AG04450 (cell line): ENCODE measurements at places on chromosomes 2 and 18.
A peak's percentile ranks its signal among the peaks of the same experiment; 100 is the strongest.

DNA sequence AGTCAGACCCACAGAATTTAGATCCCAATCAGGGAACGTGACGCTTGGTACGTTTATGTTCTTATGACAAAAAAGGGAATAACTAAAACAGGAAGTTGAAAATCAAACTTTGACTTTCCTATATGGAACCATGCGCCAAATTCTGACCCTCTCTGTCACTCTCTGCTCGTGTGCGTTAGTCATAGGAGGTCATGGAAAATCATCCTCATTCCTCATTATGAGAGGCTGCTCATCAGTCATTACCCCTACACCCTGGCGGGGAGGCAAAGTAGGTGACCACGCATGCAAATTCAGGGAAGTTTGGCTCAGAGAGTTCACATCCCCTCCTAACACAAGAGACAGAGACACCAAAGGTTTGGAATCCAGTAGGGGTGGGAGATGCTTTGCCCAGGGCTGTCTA is 15.5 kb downstream of the IL1F10 start:
- no peak for DNase-seq

DNA sequence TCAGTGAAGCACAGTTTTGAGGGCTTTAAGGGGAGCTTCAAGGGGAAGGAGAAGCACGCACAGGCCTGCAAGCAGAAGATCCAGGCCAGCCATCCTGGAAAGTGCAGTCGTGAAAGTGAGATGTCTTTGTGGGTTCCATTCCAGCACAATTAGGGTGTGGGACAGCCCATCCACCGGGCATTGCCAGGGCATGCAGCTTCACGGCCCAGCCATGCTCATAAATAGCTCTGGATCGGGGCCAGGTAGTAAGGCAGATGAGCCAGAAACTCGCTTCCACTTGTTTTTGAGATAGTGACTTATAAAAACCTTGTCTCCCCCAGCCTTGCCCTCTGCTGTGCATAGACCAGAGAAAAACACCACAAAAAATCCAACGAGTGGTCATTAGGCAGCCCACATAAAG is 21.0 kb downstream of the KDSR start:
- DNase-seq, result no peak

DNA sequence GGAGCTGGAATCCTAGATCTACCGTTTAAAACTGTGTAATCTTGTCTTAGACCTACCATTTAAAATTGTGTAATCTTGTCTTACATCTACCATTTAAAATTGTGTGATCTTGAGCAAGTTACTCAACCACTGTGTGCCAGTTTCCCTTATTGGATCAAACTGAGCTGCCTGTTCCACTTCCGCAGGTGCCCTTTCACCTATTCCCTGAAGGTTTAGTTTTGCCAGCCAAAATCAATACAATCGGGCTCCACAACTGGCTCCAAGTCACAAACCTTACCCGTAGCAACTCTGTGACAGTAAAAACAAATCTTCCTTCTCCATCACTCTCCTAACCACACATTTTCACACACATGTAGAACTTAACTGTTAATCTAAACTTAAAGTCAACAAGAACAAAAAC is 20.1 kb downstream of the DOCK10 start:
- no peak for DNase-seq

DNA sequence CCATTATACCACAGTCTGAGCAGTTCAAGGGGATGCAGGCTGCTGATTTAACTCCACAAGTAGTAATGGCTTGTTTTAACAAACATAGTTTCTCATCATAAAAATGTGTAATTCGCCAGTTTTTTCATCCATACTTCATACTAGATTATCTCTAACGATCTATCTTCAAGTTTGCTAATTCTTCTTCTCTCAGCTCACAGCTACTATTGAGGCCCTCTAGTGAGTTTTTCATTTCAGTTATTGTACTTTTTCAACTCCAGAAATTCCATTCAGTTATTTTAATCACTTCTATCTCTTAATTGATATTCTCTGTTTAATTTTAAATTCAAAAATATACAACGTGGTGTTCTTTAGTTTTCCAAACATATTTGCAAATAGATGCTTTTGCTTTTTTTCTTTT is 20.1 kb upstream of the TMEM87B start:
- DNase-seq, result no peak

- DNase-seq, result no peak
Measured at GRCh38 chr18:33135951-33136660, 304.4 kb downstream of the CCDC178 start.

- DNase-seq, result no peak
Measured at GRCh38 chr18:63291278-63291677, 28.3 kb downstream of the BCL2 start.

DNA sequence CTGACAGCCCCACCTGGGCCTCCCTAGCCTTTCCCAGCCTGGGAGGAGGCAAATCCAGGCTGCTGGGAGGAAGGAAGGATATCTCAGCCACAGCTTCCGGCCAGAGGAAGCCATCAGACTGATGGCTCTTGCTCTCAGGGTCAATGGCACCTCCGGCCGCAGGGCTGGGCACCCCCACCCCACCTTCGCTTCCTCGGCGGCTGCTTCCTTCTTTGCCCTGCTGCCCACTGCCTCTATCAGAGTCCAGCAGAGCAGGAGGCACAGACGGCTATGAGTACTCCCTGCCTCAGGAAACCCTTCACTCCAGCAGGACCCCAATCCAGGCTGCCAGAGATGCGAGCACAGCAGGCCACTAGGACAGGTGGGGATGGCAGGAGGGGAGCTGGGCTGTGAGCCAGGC is 3.3 kb downstream of the SEMA4C start:
- DNase-seq, result no peak

GRCh38 chr18:59180150-59180845 is 39.7 kb upstream of the GRP start:
- peak; percentile 8 for DNase-seq

- no peak for DNase-seq
Measured at GRCh38 chr2:199882667-199883066, 28.4 kb upstream of the C2orf69 start.

GRCh38 chr2:146523196-146523595 is 1321.6 kb upstream of the ACVR2A start:
- DNase-seq, result no peak

- DNase-seq, result no peak
Measured at GRCh38 chr2:66456183-66457041, 21.5 kb downstream of the MEIS1 start.

- DNase-seq, result no peak
Measured at GRCh38 chr18:43001821-43002220, 113.7 kb downstream of the RIT2 start.

GRCh38 chr18:61546590-61546989 is 213.4 kb downstream of the CDH20 start:
- peak; percentile 46 for DNase-seq

DNA sequence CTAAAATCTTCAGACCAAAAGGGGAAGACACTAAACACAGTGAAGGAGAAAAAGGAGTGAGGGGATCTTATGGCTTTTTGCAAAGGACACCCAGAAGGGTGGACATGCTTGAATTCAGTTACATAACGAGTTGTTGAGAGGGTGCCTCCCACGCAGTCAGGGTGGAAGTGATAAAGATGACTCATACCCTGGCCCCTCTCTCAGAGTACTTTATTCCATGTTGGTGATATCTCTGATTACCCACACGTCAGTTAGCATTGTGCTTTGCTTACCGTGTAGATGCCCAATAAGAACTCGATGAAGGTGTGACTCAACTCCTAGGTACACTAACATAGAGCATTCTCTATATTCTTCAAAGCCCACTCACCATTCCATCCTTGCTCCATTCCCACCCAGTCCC is 44.4 kb downstream of the EN1 start:
- no peak for DNase-seq

DNA sequence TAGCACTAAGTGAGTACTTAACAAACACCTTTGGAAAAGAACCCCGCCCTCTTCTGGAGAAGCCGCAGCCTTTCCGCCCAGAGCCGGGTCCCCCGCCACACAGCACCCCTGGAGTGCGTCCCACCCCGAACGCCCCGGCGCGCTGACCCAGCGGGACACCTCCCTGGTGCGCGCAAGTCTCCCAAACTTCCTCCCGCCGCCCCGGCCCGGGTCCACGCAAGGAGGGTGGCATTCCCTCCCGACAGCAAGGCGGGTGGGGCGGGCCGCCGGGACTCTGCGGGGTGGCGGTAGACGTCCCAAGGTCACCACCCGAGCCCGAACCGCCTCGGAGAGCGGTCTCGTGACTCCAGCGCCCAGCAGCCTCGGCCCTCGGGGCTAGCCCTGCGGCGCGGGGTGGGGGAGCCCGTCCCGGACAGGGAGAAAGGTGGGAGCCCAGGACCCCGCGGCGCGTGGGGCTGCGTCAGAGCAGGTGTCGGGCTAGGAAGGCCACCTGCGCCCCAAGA is 598 bp downstream of the CCDC93 start:
- no peak for DNase-seq

DNA sequence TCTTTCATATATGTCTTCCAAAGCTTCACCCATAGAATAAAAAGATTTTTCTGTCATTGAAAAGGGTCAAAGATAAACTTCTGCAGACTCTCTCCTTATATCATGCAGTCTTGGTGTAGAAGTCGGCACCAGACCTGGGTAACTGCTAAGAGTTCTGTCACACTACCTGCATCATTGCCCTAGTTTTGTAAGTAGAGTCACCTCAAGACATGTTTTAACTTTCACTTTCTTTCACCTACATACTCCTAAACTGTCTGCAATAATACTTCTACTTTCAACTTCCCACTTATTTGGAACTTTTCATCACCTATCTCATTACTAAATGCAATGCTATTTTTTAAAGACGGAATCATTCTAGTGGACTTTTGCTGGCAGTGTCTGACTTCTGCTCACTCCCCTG is 475.6 kb upstream of the VRK2 start:
- DNase-seq, result no peak

- DNase-seq, result peak; percentile 82
Measured at GRCh38 chr2:237227592-237228280, 142.0 kb downstream of the COPS8 start.

- no peak for DNase-seq
Measured at GRCh38 chr2:156944871-156945270, 312.6 kb upstream of the GALNT5 start.

DNA sequence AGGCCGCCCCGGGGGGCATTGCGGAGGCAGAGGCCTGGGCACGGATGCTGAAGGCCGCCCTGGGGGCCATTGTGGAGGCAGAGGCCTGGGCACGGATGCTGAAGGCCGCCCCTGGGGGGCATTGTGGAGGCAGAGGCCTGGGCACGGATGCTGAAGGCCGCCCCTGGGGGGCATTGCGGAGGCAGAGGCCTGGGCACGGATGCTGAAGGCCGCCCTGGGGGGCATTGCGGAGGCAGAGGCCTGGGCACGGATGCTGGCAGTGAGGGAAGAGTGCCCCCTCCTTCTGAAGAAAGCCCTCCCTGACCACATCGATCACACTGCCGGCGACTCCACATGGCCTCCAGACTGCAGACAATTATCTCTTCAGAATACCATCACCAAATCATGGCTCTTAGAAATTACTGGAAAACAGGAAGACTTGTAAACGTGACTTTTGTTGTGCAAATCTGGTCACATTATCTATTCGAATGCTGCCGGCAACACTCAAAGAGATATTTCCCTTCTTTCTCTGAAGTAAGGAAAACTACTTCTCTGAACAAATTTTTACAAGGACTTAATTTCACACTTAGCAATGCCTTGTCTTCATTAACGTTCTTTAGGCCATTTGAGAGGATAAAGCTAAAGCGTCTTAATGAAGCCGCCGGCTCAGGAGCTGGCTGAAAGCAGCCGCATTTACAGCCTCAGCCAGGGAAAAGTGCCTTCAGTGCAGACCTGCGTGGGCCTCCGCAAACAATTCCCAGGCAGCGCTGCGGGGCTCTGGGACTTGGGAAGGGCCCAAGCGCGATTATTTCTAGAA is 18.1 kb upstream of the SNTG2 start:
- no peak for DNase-seq

- no peak for DNase-seq
Measured at GRCh38 chr2:25539136-25539535, 134.2 kb downstream of the DTNB start.

DNA sequence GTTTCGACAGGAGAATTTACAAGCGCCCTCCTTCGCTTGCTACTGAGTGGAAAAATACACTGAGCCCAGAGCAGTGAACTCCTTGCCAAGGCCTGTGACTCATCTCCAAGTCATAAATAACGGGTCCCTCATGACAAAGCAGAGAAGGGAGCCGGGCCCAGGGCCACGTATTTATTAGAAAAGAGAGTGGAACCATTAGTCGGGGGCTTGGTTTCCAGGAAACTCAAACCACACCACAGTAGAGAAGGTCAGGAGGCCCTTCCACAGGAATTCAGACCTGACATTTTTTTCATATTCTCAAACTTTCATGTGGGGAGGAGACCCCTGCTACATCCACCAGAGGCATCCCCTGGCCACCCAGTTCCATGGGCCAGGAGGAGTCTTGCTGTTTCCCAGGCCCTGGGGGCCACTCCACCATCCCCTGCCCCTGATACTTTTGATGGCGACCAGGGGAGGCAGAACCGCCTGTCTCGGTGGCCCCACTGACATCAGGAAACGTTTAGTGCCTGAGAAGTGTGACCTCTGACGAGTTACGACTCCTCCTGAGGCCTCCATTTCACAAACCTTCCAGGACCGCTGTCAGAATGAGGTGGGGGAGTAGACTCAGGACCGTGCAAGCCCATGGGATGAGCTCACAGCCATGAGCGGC is 289.7 kb downstream of the DYSF start:
- peak; percentile 59 for DNase-seq

- DNase-seq, result peak; percentile 30
Measured at GRCh38 chr2:84395820-84396219, 63.3 kb downstream of the SUCLG1 start.

DNA sequence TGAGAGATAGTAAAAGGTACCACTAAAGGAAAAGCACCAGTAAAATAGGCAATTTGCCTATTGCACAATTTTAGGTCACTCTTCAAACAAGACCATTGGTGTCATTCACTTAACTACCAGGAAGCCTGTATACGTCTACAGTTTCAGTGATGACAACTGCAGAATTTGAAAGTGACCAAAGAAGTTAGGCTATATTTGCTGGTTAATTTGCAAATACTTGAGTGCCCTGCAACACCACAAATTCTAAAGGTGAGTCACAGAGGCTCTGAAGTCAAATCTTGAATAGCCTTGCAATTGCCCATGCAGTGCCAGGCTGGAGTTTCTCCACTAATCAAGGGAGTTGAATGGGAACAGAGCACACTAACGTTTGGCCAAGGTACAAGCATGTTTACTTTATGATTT is 128.7 kb upstream of the CCDC68 start:
- DNase-seq, result no peak

DNA sequence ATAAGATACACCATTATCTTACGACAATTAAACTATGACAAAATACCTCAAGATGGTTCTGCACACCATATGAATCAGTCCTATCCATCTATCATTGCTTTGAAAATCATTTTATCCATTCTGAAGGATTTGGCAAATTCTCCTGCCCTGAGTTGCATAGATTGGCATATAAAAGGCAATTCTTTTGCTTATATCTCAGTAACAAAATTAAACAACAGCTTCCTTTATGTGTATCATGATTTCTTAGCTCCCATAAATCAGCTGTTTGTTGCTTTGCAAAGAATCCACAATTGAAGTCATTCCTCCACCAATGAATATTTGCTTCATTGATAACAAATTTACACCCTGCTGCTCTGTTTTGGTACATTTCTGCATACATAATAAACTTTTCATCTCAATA is 61.7 kb downstream of the ITGB6 start:
- DNase-seq, result no peak

DNA sequence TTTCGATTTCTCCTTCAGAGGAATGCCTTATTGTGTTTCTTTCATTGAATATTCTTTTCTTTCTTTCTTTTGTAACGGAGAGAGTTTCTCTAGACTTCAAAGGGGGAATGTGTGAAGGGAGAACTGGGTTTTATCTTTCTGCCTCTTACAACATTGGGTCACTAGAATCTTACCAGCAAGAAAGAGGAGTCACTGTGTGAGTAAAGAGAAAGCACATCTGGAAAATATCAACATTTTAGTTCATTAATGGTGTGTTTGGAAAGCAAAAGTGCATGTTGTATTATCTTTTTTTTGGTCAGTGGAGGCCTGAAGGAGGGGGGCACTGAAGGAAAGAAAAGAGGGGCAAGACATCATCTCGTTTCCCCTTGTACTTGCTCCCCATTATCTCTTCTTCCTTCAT is 86.6 kb upstream of the THOC1 start:
- no peak for DNase-seq
